ENCODE measurements at places on chromosomes 11 and 22.

DNA sequence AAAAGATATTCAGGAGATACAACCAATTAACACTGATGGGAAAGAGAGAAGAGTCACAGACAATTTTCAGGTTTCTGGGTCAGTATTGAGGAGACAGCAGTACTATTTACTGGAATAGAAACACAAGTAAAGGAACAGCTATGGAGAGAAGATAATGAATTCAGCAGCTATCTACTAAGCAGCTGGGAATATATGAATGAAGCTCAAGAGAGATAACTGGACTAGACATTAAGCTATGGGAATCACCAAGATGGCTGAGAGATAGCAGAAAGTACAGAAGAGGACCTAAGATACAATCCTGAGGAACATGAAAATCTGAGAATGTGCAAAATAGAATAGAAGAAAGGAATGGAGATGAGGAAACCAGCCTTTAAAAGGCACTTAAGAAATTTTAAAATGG, 15.9 kb downstream of the ALG9 start:
- DNase-seq: no peak

DNA sequence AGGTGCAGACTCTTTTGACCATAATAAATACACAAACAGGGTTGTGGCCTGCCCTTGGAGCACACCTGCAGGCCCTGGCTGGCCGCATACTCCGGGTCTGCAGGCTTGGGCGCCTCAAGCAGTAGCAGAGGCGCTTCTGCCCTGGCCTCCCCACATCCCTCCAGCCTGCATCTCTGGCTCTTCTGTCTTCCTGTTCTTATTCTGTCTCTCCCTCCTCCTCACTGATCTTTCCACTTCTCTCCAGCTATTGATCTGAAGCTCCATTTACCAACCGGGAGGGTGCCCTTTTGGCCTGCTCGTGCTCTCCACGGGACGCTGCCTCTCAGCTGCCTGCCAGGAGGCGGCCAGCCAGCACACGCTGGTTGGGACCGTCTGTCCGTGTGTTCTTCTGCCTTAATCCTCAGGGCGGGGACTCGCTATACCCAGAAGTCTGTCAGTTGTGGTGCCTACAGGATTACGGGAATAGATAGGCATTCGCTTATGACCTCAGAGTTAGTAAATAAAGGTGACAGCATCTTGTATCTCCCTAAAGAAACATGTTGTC, 5.2 kb downstream of the UPB1 start:
- DNase-seq: no peak

DNA sequence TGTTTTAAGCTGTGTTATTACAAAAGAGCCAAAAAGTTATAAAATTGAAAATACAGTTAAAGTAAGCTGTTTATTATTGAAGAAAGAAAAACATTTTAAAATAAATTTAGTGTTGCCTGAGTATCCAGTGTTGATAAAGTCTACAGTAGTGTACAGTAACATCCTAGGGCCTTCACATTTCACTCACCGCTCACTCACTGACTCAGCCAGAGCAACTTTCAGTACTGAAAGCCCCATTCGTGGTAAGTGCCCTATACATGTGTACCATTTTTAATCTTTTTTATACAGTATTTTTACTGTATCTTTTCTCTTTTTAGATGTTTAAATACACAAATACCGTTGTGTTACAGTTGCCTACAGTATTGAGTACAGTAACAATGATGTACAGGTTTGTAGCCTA, 35.0 kb downstream of the POLD3 start:
- no peak for DNase-seq

- DNase-seq: no peak
These were observed at the start of gene APOA4 for GRCh38 chr11:116823031-116823843. TSS of gene APOA4 (minus strand) at chr11:116823304. CDS start at chr11:116823191, 113 bp downstream.

DNA sequence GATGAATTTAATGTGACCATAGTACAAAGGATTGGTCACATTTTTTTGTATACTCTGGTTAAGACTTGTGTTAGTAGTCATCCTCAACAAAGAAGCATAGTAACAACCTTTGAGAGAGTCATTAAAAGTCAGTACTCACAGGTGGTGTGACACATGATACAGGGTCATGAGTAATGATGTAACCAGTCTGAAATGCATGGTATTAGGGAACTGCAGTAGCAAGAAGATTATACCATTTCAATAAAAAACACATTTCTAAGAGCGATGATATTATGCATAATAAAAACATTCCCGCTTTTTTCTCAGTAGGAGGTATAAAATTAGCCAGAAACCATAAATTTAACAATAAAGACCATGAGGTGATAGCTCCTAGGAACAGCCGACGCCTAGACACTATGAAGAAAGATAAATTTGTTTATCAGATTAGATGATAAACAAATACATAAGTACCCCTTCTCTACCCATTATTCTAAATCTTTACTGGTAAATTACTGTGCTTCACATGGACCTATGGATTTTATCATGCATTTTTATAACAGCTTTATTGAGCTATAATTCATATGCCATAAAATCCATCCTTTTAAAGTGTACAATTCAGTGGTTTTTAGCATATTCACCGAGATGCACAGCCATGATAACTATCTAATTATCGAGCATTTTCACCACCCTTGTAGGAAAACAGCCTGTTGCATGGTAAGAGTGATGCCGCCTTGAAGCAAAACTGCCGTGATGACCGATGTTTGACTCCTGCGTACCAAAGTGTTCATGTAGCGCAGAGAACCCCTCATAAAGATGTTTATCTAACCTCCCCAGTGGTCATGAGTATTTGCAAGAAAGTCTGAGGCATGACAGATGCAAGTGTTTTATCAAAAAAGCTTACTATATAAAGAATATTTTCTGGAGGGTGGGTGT, 41.8 kb downstream of the TMPRSS5 start:
- no peak for DNase-seq

DNA sequence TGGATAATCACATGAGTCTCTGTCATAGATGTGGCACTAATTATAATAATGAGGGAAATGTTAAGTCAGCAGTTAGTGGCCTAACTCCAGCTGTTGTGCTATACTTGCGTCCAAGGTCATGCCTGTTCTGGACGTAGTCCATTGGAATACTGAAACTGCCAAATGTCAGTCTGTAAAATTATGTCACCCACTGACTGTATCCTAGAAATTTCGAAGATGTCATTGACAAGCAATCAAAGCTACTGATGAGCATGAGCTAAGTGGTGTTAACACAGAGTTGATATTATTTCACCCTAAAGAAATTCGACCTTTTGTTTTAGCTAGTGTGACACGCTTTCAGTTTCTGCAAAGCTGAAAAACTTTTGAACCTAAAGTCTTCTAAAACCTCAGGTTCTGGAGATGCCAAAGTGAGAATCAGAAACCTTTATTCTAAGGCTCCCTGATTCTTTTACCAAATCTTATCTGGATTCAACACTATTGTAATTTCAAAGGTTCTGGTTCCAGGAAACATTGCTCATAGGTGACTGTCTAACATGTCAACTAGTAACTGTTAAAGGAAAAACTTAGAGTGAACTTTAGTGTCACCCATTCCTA, 14.9 kb upstream of the ME3 start:
- no peak for DNase-seq

DNA sequence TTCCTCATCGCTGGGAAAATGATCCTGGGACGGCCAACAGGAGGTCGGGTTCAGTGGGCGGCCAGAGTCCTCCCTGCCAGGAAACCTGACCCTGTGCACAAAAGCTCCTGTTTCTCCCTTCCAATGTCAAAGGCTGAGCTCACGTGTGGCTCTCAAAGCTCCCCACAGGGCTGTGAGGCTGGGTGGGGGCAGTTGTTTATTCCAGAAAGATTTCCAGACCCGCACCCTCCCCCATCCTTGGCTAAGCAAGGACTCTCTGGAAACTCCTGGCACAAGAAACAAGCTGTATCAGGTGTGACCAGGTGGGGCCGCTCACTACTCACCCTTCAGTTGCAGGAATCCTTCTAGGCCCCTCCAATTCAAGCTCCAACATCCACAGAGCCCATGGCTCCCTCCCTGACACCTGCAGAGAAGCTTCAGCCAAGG, 131.9 kb downstream of the SHANK2 start:
- DNase-seq: no peak

GRCh38 chr11:131904756-131905155, 534.3 kb downstream of the NTM start:
- DNase-seq: no peak

DNA sequence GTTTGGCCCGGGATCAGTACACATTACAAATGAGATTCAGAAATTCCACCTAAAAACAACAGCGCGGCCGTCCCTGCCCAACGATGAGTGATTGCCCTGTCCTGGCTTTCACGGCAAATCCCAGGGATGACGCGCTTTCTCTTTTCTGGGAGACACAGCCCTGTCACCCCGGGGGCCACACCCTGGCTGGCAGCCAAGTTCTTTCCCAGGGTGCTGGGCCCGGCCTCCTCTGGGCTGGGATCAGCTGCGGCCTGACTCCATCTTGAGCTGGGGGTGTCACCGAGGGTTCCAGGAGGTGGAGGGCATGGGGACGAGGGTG, 82.7 kb downstream of the FBLN1 start:
- no peak for DNase-seq

DNA sequence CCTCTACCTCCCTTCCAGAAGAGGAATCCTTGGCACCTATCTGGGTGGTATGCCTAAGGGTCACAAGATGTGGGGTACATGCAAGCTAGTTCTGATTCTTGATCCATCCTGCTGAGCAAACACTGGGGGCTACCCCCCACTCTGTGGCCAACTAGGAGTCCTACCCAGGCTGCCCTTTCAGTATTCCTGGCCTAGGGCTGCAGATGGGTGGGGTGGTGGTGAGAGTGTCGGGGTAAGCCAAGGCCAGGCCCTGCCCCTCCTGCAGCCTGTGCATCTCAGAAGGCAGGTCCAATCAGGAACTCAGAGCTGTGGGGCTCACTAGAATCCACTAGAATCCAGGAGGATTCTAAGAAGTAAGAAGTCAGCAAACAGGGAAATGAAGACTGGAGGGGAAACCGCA, 10.9 kb downstream of the SSH3 start:
- no peak for DNase-seq

- DNase-seq: no peak
These were observed 1.6 kb downstream of the CD5 start for GRCh38 chr11:61103851-61104423.

DNA sequence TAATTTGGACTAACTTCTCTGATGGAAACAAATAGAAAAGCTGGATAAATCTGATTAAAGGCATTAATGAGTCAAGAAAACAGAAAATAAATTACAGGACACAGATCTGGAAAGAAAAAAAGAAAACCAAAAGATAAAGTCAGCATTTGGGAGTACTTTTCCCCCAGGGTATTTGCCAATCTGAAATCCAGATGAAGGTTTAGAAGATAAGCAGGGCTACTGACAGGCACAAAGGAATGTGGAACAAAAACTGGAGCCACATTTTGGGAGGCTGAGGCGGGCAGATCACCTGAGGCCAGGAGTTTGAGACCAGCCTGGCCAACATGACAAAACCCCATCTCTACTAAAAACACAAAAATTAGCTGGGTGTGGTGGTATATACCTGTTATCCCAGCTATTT, 57.2 kb downstream of the SBF2 start:
- no peak for DNase-seq

DNA sequence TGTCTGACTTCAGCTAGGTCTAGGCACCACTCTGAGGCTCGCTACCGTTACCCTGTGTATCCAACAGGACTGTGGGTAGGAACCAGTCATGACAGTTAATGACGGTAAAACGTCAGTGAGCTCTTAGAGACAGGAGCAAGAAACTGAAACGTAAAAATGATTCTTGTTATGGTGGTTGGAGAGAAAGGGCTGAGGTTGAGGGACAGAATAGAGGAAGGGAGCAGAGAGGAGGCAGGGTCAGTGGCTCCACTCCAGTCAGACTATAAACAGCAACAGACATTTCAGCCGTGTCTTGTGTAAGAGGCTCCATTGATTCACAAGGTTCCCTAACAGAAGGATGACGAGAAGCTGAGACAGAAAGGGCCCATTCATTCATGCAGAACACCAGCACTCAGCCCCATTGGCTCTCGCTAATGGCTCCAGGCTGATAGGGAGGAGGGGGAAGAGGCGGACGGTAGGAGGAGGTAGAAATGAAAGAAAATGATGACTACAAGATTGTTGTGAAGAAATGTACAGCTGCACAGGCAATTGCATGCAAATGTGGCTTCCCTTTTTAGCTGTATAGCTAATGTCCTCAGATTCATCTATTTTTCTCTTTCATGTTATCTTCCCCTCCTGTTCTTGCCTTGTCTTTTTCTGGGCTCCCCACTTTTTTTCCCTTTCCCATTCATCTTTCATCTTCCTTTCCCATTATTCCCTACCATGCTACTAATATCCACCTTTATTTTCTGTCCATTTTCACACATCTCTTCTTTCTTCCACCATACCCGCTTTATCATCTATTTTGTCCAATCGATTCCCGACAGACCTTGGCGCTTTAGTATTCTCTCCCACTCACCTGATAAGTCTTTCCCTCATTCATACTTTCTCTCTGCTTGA, 34.3 kb downstream of the ETS1 start:
- DNase-seq: peak; percentile 62

DNA sequence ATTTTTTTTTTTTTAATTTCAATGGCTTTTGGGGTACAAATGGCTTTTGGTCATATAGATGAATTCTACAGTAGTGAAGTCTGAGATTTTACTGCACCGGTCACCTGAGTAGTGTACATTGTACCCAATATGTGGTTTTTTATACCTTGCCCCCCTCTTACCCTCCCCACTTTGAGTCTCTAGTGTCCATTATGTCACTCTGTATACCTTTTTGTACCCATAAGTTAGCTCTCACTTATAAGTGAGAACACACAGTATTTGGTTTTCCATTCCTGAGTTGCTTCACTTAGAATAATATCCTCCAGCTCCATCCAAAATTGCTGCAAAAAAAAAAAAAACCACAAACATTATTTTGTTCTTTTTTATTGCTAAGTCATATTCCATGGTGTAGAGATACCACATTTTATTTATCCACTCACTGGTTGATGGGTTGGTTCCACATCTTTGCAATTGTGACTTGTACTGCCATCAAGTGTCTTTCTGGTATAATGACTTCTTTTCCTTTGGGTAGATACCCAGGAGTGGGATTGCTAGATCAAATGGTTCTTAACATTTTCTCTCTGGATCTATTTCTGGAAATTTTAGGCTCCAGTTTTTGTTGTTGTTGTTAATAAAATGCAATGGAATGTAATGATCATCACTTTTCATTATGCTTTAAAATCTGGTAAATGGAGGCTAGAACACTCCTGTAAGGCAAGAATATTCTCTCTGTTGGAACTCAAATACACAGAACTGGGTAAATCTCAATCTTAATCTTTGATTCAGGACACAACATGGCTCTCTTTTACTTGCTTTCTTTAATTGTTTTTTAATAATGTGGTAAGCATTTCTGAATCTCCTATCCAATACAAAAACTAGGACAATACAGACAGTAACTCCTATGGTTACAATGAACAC, 10.3 kb downstream of the NEAT1 start:
- no peak for DNase-seq

DNA sequence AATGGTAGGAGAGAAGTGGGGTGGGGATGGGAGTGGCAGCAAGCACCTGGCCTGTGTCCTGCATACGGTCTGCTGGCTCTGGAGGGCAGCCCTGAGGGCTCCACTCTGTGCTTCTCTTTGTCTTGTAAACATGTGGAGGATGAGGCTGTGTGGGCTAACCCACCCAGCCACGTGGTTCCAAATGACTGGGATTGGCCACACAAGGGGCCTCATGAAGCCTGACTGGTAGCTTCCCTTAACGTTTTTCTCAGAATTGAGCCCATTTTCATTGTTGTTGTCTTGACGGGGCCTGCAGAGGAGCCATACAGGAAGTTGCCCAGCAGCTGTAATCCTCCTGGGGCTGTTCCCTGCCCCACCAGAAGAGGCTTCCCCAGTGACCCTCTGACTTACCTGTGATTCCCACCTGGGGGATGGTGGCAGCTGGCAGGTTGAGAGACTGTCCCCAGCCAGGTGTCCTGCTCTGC, 18.0 kb downstream of the DERL3 start:
- no peak for DNase-seq

Data from GM18507 (cell line).